ENCODE measurements at places on chromosomes 11 and 22.

DNA sequence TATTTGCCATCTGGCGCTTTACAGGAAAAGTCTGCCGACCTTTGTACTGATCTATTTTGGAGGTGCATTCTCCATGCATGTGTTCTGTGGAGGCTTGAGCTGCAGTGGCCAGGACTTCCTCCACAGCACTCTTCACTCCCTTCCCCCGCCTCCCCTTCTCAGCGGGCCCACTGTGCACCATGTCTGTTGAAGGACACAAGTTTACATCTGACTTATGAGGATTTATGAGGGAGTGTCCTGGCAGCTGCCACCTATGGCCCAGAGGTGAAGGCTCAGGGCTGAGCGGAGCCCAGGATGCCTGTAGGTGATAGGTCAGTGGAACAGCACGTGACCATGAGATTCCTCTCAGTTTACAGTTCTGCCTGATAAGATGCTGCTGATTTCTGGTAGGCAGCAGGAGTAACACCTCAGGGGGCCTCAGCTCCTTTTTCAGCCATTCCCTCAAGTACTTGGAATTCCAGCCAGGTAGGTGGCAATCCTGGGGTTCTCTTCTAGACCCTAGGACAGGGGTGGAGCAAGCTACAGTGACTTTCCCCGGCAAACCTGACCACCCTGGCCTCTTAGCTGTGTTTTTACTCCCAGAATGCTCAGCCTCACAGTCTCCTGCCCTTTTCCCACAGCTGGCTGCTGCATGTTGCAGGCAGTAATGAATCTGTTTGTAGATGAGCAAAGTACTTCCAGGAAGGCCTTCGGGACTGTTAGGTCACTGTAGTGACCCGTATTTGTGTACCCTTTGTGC, 59.9 kb downstream of the PPFIBP2 start:
- DNase-seq, result no peak

GRCh38 chr11:16191868-16192240, 164.5 kb downstream of the SOX6 start:
- no peak for DNase-seq

DNA sequence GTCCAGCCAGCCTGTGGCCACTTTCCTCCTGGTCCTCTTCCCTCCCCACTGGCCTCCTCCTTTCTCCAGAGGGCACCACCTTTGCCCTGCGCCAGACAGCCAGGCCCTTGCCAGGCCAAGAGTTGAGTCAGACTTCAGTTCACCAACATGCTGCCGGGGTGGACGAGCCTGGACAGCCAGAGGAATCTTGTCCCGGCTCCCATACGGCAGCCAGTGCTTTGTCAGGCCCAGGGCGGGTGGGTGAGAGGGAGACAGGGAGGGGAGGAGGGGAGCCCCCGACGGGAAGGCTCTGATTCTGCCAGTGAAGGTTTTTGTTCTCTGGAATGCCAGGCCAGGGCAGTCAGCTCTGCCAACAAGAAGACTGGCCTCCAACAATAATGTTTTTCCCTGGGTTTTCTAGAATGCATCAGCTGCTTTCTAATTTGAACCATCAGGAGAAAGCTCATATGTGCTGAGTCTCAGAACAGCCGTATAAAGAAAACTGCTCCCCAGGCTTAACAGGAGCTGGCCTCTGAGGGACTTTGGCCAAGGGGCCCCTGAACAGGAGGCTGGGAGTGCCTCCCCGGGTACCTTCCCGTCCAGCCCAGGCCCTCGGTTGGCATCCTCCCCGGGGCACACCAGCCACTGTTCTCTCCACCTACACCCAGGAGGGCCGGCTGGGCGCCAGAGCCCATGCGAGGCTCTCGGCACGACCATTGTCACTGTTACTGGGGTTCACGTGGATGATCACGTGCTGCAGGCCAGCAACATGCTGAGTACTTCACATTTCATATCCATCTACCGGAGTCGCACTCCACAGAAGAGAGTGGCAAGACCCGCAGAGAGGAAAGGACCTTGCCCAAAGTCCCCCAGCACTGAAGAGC, 28.6 kb downstream of the LIF start:
- DNase-seq, result no peak

DNA sequence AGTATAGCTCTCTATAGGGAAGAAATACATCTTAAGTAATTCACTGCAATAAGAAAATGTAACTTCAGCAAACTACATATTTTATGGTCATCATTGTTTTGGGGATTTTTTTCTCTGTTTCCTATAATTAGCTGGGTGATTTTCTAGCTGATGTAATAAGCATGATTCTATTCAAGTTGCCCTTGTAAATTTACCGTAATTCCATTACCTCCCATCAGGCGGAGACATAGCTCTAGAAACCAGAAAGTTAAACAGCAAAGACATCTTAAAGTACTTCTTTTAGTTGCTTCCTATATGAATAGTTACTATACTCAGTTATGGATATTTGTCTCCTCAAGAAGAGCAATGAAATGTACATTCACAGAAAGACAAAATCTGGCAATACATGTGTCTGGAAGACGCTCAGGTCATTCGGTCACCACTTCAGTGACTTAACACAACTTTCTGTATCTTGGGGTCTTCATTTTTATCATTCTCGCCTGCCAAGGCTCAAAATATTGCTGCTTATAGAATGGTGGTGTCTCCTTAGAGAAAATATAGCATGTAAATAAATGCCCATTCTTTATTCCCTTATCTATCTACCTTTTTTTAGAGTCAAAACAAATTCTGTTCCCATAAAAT, 239.9 kb upstream of the ZC3H12C start:
- no peak for DNase-seq

- DNase-seq, result no peak
Measured at GRCh38 chr11:64729851-64730382, 6.9 kb upstream of the NRXN2 start.

- DNase-seq, result no peak
Measured at GRCh38 chr22:29570456-29570855, 10.5 kb downstream of the NIPSNAP1 start.

Measured in anterior cingulate cortex (tissue), 58 donors.